ENCODE measurements at places on chromosomes 5 and 9.

DNA sequence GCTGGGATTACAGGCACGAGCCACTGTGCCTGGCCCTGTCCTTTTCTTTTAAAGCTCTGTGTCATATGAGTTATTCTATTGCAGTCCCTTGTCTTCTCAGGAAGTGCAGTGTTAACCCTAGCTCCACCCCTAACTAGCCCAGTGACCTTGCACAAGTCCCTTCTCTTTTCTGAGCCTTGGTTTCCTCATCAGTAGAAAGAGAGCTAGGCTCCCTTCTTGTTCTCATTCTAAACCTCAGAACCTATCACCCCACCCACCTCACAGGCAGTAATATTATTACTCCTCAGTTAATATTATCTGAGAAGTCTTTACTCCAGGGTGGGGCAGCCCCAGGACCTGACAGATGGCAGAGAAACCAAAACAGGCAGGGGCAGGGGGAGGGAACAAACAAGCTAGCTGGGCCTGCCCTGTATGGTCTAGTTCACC, 7.2 kb downstream of the CYFIP2 start:
- DNase-seq = no peak

DNA sequence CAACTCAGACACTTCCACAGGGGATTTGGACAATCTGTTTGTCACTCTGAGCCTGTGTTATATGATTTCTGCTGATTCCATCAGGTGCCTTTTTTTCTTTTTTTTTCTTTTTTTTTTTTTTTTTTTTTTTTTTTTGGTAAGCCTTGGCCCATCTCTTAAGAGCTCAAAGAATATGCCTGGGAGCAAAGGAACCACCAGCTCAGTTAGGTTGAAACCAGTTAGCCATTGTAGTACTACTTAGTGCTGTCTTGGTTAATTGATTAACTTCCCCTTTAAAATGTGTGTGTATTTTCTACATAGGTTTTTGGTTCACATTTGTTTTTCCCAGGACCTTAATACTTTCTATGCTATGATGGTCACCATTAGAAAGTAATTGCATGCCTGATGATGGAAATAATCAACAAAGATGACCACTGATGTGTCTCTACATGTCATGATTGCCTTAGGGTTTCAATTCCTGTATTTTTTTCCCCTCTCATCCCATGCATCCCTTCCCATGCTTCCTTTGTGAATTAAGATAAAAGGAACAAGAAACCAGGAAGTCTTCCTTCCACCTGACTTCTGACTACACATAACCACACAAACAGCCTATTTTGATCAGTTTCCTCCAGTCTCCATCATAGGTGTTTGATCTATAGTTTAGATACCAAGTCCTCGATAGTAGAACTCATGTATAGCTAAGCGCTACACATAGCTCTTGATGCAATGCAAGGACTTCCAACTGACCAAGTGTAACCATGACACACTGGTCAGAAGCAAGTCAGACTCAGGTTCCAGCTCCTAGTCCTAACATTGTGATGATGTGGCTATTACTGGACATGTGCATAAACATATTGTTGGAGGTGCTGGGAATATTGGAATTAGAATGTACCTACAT, 306.1 kb downstream of the EFNA5 start:
- DNase-seq = no peak

DNA sequence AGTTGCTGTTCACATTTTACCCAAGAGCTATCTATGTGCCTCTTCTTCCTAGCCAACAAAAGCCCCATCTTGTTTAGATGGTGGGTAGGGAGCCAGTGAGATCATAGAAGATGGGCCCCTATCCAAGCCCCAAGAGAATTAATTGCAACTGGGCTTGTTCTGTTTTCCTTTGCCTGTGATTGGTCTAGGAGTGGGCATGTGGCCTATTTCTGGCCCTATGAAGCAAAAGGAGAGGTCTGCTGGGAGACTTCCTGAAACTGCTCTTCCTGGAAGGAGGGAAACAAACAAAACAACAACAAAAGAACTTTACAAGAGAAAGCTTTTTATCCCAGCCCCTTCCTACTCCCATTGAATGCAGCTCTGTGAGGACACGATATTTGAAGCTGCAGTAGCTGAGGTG, 32.5 kb upstream of the ALDOB start:
- DNase-seq = no peak

DNA sequence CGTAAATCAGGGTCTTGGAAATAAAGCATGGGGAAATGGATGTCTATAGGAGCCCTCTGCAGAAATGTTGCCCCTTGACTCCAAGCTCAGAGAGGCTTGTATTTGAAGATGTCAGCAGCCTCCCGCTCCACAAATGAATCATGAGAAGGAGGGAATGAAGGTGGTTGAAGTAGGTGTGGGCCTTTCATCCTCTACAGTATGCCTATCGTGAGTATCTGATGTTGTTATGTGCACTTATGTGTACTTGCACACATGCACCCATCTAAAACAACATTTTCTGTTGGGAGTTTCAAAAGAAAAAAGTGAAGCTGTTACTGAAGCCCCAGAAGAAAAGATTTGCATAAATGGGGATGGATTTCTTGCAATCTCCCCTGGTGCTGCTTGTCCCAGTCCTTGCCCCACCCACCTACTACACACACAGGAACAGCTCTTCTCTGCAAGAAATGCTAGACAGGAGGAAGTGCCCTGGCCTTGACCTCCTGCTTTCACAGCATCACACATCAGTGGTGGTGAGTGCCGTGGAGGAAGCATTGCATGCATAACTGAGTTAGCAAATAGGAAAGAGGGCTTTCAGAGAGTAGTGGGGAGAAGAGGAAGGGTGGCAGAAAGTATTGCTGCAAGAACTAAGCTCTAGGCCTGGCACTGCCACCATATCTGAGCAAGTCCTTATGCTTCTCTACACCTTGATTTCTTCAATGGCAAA, 156.1 kb downstream of the SNX18 start:
- DNase-seq = no peak

DNA sequence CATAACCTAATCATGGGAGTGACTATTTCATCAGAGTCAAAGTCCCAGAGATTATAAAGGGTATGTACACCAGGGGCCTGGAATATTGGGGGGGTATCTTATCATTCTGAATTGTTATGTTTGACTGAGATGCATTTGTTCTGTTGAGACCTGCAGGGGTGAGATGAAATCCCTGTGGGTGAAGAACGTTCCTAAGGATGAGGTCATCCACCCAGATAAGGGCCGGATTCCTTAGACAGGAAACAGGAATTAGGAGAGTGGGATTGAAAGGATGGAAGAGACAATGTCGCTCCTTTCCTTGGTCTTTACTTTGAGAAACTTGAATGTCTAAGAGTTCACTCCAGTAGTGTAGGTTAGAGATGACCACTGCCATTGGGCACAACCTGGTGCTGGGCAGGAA, 54.7 kb downstream of the GAS1 start:
- no peak for DNase-seq

DNA sequence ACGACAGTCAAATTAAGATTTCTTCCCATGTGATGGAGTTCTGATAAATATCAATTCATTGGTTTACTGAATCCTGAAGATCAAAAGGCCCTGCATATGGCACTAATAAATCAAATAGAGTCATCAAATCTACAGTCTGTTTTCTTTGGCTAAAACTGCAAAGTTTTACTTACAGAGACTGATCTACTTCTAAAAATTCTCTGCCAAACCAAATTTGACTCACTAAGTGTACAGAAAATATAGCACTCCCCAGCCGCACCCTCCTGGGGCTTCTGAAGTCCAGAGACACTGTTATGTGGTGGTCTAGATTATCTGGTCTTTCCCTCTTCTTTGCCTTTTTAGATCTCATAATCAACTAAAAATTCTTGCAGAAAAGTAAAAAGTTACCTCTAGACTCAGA, 237.7 kb downstream of the MLLT3 start:
- no peak for DNase-seq

- DNase-seq = peak; percentile 24
Observed at GRCh38 chr5:147558826-147559225, 49.0 kb upstream of the DPYSL3 start.

- peak; percentile 94 for DNase-seq
Observed at GRCh38 chr9:134413890-134414623, 87.8 kb downstream of the RXRA start.

GRCh38 chr5:126383776-126384175, 39.4 kb upstream of the GRAMD2B start:
- DNase-seq = no peak

DNA sequence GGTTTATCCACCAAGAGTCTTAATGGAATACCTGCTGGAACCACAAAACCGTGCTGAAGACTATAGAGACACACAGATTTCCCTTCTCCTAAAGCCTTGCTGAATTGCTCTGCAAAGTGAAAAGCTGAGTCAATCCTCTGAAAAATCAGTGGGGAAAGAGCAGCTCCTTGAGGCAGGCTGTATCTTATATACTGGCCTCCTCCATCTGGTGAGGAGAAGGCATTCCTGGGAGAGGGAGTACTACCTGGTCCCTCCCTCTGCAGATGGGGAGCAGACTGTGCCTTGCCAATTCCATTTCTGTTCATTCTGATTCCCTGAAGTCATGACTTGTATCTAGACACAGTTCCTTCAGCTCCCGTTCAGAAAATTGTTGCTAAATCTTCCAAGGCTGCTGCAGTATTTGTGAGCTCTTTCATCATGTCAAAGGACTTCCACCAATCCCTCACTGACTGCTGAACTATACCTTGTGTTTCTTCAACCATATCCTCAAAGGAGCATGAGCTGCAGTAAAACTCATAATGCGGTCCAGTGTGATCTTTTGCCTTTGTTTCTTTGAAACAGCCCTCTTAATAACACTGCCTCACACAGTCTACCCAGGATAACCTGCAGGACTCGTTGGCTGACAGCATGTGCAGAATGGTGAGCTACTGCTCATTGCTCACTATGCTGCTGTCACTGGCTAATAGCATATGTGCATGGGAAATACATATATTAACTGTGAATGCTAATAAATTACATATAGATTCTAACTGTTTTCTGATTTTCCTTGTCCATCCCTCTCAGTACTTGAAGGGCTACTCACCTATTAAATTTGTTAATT, 84.5 kb downstream of the FOXD1 start:
- DNase-seq = no peak

DNA sequence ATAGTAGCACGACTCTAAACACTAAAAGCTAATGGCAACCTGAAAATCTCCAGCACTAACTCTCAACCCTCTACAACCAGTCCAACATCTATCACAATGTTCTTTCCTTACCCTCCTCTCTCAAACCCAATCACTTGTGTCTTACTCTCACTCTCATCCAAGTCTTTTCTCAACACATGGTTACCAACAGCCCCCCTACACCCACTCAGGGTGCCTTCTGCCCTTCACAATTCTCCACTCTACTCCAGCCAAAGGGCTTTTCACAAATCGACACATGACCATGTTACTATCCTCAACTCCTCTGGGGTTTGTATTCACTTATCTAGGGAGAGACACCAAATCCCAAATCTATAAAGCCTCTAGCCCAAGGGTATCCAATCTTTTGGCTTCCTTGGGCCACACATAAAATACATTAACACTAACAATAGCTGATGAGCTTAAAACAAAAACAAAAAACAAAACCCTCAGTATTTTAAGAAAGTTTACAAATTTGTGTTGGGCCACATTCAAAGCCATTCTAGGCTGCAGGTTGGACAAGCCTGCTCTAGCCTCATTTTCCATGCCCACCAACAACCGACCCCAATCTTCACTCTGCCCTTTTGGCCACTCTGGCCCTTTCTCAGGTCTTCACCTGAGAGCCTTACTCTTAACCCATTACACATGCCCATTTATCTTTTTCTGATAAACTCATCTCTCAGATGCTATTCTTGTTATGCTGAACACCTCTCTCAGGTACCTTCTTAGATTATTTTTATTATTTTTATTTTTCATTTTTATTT, 11.7 kb downstream of the HSPA9 start:
- no peak for DNase-seq

- DNase-seq = no peak
Observed at GRCh38 chr5:152953788-152954483, 536.5 kb upstream of the GRIA1 start.

- no peak for DNase-seq
Observed at GRCh38 chr9:9045072-9045471, 1245.5 kb upstream of the DMAC1 start.

- DNase-seq = no peak
Observed at GRCh38 chr9:16866587-16866986, 3.9 kb downstream of the BNC2 start.

DNA sequence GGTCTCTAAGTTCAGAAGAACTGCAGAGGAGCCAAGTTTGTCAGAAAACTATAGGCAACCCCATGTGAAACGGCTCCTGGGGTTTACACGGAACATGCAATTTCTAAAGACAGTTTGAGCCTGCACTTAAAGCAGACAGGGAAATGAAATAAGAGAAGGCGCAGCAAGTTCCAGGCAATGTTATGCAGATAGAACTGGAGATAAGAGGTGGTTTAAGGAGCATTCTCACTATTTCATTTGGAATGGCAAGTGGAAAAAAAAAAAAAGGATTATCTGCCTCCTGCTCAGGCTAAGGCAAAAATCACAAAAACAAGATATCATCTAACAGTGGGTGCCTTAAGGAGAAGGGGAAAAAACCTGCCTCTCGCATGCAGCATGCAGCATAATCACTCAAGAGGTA, 2252.4 kb downstream of the MAT2B start:
- DNase-seq = peak; percentile 0

DNA sequence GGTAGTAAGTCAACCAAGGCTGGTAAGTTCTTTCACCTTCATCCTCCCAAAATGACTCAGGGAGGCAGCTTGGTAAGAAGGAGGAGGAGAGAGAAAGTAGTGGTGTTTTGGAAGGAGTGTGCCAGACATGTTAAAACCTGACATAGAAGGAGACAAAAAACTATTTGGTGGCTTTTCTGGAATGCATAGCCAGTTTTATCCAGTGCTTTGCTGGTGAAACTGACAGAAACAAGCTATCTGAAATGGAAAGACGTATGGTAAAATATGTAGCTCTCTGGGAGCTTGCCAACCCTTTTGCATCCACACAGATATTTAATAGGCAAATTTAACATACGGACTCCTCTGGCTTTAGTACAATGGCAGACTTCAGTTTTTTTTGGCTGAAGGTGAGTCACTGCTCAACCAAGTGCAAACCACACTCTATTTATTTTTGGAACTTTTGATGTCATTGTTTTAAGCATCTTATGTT, 45.4 kb downstream of the RAB14 start:
- DNase-seq = no peak

DNA sequence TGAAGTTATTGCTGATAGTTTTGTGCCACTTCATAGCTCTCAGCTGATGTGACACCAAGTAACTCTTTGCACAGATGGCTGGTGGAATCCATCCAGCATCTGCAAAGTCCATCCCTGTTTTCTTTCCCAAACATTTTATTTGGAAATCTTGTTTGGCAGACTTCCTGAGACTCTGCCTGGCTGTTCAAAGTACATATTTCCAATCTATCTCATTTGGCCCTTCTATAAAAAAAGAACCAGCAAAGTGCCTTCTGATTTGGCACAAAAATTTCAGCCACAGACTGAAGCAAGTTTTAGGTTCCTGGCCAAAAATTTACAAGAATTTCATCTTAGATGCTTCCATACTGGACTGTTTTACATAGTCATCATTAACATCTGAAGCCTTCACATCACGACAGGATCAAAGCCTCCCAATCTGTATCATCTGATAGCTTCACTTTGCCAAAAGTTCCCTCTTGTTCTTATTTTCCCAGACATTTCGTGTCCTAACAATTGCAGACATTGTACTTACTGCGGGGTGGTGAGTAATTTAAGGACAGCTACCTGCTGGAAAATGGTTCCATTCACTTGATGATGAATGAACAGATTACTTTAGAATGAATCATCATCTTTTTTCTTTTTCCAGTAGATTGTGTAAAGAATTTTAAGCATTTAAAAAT, 377.3 kb downstream of the KIAA0825 start:
- DNase-seq = no peak

- no peak for DNase-seq
Observed at GRCh38 chr9:126033956-126034355, 286.8 kb downstream of the PBX3 start.
